ENCODE measurements at places on chromosomes 6 and 20.

DNA sequence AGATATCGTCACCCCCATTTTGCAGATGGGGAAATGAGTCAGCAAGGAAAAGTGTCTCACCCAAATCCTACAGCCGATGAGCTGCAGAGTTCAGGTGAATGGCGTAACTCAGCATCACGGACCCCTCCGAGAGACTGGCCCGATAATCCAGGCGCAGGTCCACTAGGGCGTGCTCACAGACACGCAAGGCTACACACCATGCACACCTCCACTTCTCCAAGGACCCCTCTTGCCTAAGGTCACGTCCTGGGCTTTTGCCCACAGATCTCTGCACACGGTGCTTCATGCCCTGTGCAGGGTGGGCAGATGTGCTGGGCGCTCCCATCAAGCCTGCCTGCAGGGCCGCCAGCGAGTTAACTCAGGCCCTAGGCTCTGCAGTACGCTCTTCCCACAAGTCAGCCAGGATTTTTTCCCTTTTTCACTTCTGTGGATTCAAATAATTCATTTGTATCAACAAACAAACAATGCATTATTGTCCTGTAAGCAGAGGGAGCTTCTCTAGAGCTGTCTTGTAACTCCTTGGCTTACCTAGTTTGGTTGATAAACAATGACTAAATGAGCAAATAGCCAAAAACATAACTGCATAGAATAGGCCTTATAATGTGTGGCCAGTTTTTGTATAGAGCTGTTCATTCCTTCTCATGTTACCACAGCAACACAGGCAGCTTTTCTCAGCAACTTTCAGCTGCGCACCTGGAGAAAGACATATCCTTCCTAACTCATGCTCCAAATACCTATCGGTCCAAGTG, 139.1 kb downstream of the AGPAT4 start:
- no peak for DNase-seq

GRCh38 chr6:129453073-129453472, 256.9 kb downstream of the ARHGAP18 start:
- no peak for DNase-seq

DNA sequence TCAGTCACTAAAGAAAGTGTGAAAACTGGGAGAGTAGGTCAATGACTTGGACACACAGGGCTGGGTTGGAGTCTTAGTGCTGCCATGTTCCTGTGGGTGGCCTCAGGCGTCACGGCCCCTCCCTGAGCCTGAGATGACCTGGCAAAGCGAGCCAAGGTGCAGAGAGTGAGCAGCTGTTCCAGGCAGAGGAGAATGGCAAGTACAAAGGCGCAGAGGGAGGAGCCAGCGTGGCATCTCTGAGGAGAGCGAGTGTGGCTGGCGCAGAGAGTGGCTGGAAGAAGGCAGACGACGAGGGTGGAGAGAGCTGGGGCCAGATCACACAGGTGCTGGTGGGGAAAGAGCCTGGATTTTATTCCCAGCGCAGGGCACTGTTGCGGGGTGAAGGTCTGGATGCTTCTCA, 20.6 kb upstream of the CHMP4B start:
- no peak for DNase-seq

DNA sequence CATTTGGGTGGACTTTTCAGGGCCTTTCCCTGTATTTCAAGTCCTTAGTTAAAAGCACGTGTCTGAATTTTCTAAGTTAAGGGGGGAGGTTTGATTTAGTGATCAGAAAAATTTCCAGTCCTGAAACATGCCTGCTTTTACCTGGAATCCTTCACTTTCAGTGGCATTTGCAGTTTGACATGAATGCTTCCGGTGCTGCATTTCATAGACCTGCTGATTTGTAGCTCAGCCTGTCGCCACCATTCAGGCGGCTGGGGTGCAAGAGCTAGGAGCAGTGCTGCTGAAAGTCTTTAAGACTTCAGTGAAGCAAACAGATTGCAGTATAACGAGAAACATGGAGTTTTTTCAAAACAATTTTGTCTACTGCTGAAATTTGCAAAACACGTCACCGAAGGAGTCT, 14.0 kb downstream of the RPS6KA2 start:
- DNase-seq, result no peak

- DNase-seq, result no peak
Observed at GRCh38 chr20:50336661-50337060, 146.0 kb downstream of the CEBPB start.

DNA sequence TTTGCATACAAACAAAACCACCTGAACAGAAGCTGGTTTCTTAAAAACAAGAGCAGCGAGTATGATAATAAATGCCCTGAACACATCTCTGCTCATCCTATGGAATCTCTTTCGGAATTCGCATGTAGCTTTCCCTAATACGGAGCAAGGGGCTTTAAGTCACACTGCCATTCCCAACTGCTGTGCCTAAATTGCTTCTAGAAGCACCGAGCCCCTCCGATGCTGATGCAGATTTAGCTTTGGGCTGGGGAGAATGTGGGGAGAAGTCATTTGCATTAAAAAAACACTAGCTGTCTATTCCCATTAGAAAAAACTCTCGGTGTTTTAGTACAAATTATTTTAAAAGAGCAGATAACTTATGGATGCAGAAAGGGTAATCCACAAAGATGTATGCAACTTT, 76.9 kb downstream of the CD83 start:
- no peak for DNase-seq

DNA sequence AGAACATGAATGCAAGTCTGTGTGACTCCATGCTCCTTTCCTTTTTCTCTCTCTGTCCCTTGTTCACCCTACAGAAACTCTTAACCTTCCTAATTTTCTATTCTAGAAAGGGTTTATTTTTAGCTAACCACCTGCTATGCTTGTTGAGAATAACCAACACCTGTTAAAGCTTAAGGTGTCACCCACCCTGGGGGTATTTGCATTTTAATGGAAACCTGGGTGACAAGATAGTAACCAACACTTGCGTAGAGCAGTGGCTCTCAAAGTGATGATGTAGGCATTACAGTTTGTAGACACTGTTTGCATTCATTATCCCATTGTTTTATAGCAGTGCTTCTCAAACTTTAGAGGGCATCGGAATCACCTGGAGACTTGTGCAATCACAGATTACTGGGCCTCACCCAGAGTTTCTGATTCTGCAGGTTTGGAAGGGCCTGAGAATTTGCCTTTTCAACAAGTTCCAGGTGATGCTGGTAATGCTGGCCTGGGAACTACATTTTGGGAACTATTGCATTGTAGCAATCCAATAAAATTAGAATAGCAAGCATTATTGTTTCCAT, 114.4 kb upstream of the ARMC2 start:
- DNase-seq, result no peak

- DNase-seq, result no peak
Observed at GRCh38 chr20:39935901-39936300, 753.1 kb downstream of the MAFB start.

GRCh38 chr6:119974430-119975159, 625.0 kb upstream of the MAN1A1 start:
- no peak for DNase-seq

- DNase-seq, result no peak
Observed at GRCh38 chr6:157649311-157650260, 173.5 kb upstream of the SNX9 start.

DNA sequence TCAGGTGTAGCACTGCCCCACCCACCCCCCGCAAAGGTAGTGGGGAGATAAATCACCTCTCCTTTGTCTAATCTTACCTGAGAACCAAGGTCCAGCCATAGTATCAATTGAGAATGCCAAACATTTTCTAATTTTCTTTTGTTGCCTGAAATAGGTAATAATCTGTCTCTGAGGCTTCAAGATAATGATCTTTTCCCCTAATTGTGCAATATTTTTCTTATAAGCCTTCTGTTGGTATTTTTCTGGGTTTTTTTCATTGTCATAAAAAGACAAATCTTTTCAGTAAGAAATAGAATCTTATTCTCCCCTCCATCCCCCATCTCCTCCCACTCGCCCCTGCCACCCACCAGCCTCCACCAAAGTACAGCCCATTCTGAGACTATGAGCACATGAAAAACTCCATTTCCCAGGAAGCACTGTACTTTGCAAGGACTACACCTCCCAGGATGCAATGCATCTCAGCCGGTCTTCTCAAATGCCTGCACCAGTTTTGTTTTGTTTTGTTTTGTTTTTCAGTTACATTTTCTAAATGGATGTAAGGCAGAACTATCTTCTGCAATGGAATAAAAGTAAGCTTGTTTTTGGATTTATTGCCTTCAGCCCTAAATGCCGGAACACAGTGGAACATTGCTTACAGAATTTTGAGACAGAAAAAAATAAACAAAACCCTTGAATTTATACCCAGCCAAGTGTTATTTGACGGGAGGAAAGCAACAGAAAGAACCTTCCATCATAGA, 268.0 kb downstream of the TFAP2A start:
- peak; percentile 21 for DNase-seq

DNA sequence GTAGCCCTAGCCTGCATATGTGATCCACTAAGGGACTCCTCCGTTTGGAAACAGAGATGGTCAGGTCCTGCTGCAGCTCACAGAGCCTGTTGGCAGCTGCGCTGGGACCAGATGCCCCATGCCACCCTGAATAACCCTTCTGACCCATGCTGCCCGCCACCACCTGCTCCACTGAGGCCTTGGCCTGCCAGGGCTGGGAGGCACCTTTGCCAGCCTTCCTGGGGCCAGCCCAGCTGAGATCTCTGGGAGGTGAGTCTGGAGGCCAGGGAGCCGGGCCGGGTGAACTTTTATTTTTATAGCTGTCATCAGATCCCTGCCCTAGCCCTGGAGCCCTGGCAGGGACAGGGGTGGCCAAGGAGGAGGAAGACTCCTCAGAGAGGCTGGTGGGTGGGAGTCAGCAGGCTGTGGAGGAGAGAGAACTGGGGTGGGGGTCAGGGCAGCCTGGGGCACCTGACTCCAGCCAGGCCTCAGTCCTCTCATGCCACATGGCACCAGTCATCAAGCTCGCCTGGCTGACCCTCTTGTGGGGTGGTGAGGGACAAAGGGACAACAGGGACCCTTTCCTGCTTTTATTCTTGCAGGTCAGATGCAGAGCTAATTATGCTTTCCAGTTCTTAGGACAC, 10.0 kb downstream of the CEBPB start:
- DNase-seq, result no peak

DNA sequence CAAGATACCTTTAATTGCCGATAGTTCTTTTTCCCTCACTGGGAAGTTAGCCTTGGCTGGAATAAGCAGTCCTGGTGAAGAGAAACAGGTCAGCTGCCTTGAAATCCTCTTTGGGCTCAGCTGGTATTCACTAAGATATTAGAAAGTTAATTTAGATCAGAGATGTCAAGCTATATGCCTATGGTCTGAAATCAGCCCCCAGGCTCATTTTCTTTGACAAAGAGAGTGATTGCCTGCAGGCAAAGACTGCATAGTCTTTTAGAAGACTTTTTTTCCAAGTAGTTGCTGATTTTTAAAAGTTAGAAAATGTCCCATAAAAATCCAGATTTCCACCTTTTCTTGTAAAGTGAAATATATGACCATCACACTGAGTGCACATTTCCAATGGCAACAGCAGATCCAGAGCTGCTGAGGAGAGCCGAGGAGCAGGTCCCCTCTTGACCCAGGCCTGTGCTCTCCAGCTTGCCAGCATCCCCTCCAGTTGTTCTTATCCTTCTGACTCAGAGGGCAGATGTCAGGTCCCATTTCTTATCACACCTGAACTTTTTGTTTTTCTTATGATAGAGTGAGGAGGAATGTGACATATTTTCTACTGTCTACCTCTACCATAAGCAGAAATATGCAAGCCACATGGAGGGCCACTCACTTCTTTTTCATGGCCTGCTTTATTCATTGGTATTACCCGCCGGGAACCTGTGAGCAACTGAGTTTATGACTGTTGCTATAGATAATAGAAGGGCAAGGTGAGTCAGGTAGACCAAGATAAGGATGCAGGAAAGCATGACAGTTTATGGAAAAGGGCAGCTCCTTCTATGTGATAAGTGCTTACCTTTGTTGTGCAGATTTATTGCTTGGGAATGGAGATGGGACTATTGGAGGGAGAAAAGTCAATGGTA, 17.6 kb upstream of the L3MBTL3 start:
- no peak for DNase-seq

DNA sequence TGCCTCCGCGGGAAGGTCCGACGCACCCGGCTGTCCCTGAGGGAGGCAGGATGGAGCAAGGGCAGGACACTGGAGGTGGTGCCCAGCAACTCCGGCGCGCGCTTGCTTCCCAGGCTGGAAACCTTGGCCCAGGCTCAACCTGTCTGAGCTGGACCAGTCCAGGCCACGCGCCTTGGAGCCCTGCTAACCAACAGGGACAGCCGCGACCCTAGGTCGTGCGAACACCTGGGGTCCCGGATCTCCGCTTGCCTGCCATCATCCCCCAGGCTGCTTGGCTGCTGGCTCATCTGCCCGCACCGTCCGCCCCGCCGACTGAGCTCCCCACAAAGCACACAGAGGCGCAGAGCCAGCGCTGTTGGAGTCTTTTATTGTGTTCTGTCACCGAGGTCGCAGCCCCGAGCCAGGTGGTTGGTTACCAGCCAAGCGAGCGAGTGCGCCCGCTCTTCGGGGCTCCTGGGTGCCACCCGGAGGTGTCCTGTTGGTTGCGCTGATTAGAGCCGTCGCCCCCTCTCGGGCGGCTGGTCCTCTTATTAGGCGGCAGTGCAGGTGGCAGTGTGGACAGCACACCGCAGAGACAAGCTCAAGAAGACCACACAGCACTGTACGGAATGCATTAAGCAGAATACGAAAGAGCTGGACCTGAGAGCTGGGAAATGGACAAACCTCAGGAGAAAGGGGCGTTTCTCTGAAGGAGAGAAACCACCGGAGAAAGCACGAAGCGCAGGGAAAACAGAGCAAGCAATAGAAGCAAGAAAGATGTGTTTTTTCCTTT, 3.8 kb downstream of the COL12A1 start:
- DNase-seq, result no peak

GRCh38 chr6:44896701-44897100, 431.4 kb upstream of the RUNX2 start:
- no peak for DNase-seq

DNA sequence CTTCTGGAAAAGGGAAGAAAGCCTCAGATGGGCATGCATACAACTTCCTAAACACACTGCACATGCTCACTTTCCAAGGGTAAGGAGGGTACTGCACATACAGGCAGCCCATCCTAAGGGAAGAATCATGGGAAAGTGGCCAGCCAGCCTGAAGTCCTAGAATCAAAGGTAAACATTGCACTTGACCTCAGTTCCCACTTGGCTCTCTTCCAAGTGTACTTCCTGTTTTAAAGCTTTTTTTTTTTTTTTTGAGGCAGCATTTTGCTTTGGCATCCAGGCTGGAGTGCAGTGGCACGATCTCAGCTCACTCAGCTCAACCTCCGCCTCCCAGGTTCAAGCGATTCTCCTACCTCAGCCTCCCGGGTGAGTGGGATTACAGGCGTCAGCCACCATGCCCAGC, 225.3 kb upstream of the EPHA7 start:
- no peak for DNase-seq

GRCh38 chr6:166969390-166970002, 13.1 kb upstream of the RNASET2 start:
- peak; percentile 22 for DNase-seq

DNA sequence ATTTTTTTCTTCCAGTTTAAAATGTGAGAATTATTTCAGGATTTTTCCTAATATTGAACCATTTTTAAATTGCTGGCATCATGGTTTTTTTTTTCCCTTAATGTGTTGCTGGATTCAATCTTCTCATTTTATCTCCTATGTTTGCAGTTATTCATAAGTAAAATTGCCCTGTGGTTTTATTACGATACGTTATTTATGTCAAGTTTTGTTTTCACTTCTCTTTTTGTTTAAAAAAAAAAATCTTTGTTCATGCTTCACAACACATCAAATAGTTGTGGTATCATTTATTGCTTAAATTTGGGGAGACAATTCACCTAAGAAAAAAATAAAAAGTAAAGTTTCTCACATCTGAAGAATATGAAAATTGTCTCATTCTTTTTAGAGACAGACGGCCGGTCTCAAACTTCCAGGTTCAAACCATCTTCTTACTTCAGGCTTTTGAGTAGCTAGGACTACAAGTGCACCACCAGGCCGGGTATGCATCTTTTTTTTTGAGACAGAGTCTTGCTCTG, 239.3 kb upstream of the ID4 start:
- no peak for DNase-seq

All from CD4-positive, alpha-beta T cell treated with Interleukin-17A for 1 hour (primary cell).